GM13976 (cell line): ENCODE measurements at places on chromosomes 2 and 18.

- peak; percentile 62 for DNase-seq
These were observed 24.4 kb downstream of the PUM2 start for GRCh38 chr2:20326163-20326780.

DNA sequence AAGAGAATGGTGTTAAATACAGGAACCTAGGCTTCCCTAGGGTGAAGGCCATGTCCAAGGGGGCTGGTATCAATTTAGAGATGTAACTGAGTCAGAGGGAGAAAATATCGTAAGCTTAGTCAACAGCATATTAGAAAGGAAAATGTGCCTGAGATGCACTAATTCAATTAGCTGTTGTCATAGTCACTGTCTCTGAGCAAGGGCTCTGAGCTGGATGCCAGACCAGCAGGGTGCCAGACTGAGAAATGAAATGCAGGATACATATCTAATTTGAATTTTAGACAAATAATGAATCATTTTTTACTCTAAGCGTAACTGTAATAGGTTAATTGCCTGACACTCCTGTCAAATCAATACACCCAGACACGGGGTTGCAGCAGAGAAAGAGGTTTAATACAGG lies 11.4 kb upstream of the SLC35F6 start:
- no peak for DNase-seq

GRCh38 chr2:178157574-178157973 lies 36.7 kb upstream of the OSBPL6 start:
- DNase-seq = no peak

DNA sequence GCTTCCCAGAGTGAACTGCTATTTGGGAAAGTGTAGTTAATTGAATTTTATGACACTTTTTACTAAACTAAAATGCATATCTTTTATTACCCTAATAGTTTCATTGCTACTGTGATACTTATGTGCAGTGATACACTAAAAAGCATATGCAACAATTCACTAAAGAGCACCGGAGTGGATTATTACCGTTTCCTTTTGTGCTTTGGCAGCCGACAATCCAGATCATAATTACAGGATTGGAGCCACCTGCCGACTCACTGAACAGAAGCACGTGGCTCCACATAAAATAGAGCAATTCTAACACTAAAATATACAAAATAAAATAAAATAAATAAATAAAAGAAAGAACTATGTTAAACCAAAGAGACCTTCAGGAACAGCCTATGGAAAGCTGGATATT lies 583.4 kb downstream of the NRXN1 start:
- no peak for DNase-seq

DNA sequence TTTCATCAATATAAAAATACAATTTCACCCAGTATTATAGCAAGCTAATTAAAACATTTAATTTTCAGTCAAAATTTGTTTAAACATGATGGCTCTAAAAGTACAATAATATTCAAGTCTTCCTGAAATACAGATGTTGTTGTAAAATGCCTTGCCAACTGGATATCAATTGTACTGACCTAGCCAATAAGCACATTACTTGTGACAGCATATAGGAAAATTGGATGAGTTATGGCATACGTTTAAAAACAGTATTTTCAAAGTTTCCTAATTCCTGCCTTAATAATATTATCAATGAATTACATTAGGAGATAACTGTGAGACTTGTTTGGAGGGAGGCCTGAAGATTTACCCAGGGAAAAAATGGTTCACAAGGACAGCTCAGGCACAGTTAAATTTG lies 336.9 kb upstream of the CDH20 start:
- no peak for DNase-seq

- DNase-seq = no peak
These were observed 906.0 kb upstream of the NXPH2 start for GRCh38 chr2:139686205-139686604.

- DNase-seq = no peak
These were observed 49.1 kb upstream of the IGFBP2 start for GRCh38 chr2:216584112-216584511.

- DNase-seq = no peak
These were observed 302.4 kb downstream of the PLCL1 start for GRCh38 chr2:198106621-198107385.

DNA sequence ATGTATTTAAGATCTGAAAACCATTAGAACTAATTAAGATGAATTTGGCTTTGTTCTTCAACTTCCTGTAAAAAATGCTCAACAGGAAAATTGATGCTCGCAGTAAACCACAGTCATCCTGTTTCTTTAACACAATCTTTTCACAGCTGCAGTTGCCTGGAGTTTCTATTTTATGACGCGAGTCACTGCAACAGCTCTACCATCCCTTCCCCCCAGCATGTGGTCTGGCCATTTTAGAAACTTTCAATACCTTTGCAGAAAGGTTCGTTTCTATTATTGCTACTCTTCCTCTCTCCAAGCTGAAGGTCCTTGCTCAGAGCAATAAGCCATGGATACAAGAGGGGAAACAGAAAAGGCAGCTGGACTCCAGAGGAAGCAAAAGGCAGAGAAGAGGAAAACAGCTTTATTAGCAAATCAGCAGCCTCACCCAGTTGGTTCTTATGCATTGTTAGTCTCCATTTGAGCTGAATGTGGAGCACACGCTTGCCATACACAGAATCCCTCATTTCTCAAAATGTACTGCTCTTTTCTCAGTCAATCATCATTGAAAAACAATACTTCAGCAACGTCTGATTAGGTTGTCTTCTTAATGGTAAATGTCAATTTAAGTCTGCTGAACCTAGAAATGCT lies 3.9 kb downstream of the WIPF1 start:
- peak; percentile 45 for DNase-seq

DNA sequence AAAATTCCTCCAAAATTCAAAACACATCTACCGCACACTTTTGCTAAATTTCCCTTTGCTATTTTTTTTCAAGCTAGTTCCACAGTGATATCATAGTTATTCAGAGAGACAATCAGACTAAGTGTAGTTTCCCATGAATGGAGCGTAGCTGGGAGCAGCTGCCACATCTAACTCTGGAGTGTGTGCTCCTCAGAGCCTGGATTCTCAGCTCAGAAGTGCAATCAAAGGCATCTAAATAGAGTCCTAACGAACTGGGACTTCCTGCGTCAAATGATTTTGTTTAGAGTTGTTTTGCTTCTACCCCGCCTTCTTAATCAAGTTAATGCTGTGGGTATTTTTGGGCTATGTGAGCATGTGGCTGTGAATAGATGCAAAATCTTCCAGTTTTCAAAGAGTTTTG lies 160.3 kb downstream of the TMEM18 start:
- no peak for DNase-seq

- no peak for DNase-seq
These were observed 90.3 kb upstream of the PHLPP1 start for GRCh38 chr18:62625019-62625418.

- DNase-seq = no peak
These were observed 53.9 kb downstream of the LIMS1 start for GRCh38 chr2:108588070-108588668.

GRCh38 chr2:46695283-46695682 lies 215.9 kb downstream of the TMEM247 start:
- no peak for DNase-seq

DNA sequence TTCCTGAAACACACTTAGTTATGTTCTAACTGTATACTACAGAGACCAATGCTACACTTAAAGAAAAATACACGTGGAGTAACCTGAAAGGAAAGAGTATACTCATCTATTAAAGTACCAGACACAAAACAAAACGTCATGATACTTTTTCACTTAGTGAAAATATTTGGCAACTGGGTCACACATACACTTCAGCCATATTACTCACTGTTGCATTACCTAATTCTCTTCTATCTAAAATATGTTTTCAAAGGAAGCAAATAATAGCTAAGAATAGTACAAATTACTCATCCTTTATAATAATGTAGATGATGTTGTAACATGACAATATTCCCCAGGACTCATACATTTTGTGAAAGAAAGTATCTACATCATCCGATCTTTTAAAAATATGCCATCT lies 76.5 kb upstream of the EPB41L3 start:
- no peak for DNase-seq

DNA sequence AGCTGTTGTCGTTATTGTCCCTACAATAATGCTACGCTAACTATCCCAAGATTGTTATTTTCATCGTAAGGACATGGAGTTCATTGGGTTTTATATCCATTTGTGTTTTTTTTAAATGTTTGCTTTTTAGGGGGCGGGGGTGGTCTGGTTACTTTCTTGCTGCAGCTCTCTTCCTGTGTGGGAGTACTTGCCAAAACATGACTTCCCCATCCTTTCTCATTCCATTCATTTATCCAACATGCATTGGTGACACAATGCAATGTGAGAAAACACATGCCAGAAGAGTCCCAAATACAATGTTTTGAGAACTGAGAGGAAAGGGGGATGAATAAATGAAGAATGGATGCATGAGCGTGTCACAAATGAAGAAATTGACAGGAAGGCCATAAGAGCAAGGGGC lies 55.9 kb downstream of the E2F6 start:
- DNase-seq = no peak

- no peak for DNase-seq
These were observed 70.9 kb downstream of the LRRFIP1 start for GRCh38 chr2:237698358-237698694.

DNA sequence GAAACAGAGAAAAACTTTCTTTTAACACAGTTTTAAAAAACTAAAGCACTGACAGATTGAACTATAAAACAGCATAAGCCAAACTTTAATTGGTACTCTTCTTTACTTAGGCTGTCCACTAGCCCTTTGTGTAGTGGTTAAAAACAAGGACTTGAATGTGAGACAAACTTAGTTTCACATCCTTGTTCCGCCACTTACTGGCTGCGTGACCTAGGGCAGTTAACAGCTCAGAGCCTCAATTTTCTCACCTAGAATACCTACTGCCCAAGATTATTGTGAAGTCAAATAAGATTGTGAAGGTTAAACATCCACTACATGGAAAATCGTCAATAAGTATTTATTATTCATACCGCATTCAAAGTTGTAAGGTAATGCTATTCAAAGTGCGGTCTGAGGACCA lies 2.0 kb downstream of the WDR35 start:
- peak; percentile 57 for DNase-seq

GRCh38 chr2:120989512-120990441 lies 254.1 kb downstream of the GLI2 start:
- no peak for DNase-seq

GRCh38 chr2:143085125-143085784 lies 44.0 kb upstream of the ARHGAP15 start:
- DNase-seq = no peak

- DNase-seq = peak; percentile 32
These were observed 186.8 kb downstream of the ZNF521 start for GRCh38 chr18:25164848-25165811.

GRCh38 chr2:207791579-207792243 lies 22.0 kb upstream of the FZD5 start:
- DNase-seq = no peak

DNA sequence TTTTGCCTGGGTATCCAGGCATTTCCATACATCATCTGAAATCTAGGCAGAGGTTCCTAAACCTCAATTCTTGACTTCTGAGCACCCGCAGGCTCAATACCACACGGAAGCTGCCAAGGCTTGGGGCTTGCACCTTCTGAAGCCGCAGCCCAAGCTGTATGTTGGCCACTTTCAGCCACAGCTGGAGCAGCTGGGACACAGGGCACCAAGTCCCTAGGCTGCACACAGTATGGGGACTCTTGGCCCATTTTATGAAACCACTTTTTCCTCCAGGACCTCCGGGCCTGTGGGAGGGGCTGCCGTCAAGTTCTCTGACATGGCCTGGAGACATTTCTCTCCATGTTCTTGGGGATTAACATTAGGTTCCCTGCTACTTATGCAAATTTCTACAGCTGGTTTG lies 52.0 kb upstream of the POLE4 start:
- no peak for DNase-seq

- DNase-seq = no peak
These were observed 83.5 kb downstream of the DNMT3A start for GRCh38 chr2:25257931-25258846.

- no peak for DNase-seq
These were observed 198.5 kb upstream of the ZEB2 start for GRCh38 chr2:144718376-144718775.

GRCh38 chr2:136407117-136407951 lies 289.4 kb upstream of the CXCR4 start:
- no peak for DNase-seq

GRCh38 chr2:12903272-12903671 lies 186.5 kb downstream of the TRIB2 start:
- no peak for DNase-seq

- DNase-seq = no peak
These were observed 35.7 kb downstream of the THUMPD2 start for GRCh38 chr2:39743269-39743776.

GRCh38 chr18:28147674-28148171 lies 29.2 kb downstream of the CDH2 start:
- DNase-seq = no peak

GRCh38 chr2:143158551-143159485 lies 29.6 kb downstream of the ARHGAP15 start:
- no peak for DNase-seq

GRCh38 chr18:57863706-57864105 lies 60.6 kb upstream of the ATP8B1 start:
- no peak for DNase-seq

DNA sequence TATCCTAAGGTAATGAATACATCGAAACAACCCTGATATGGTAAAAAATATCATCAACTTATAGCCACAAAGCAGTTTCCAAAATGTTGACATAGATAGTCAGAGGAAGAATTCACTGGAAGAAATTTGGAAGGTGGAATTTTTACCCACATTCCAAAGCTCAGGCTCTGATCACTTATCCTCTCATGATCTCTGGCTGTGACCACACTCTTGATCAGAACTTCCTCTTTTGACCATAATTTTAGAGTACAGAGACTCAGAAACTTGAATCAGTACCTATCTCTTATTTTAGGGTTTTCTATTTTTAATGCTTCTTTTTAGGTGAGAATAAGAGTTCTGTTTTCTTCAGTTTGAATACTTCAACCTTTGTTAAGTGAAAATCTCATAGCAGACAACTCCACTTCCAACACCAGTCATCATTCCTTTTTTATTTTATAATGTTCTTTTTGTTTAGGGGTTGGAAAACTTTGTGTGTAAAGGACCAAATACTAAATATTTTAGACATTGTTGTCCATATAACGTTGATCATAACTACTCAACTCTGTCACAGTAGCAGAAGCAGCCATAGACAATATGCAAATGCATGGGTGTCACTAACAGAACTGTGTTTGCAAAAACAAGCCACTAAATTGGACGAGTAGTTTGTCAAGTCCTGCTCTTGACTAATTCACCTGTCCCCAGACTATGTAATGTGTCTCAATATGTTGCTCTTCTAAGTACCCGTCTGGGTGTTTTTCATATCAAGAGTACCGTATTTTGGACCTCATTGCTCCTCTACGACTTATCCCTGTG lies 891.6 kb upstream of the CRIM1 start:
- no peak for DNase-seq

GRCh38 chr18:3827236-3827845 lies 377.4 kb downstream of the TGIF1 start:
- DNase-seq = no peak

DNA sequence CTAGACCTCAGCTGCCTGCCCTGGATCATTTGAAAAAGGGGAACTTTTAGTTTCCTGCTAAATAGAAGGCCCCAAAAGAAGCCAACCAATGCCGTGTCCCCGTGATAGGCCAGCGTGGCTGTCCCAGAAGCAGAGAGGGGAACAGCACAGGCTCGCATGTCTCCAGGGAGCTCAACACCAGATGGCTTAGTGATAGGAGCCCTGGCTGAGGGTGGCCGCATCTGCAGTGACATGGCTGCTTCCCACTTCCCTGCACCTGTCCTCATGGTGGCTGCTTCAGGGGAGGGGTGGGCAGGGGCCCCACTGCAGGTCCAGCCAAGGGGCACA lies 79.6 kb downstream of the MBP start:
- no peak for DNase-seq
